ENCODE measurements at places on chromosomes 3 and 15.

DNA sequence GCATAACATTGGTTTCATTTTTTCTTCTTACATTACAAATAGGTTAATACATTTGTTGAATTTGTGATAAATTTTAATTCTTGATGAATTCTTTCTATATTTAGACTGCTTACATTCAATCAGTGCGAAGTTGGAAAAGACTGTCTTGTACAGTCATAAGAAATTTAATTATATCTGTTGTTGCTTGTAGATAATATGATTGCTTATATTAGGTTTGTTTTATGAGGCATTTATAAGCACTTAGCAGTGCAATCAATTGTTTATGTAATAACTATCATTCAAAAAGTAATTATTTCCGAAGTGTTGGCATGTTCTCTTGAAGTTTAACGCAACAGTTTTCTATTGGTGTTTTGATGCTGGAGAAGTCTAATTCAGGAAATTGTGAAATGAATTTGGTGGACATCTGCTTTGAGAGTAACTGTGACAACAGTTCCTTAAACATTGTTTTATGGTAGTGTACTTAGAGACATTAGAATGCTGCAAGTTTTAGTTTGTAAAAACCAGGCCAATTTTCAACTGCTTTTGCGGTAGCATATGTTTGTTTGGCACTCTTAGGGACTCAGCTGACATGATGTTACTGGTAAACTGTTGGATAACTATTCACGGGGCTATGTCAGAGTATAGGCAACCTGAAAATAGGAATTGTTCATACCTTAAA lies 99.7 kb downstream of the NAALADL2 start:
- DNase-seq: no peak

DNA sequence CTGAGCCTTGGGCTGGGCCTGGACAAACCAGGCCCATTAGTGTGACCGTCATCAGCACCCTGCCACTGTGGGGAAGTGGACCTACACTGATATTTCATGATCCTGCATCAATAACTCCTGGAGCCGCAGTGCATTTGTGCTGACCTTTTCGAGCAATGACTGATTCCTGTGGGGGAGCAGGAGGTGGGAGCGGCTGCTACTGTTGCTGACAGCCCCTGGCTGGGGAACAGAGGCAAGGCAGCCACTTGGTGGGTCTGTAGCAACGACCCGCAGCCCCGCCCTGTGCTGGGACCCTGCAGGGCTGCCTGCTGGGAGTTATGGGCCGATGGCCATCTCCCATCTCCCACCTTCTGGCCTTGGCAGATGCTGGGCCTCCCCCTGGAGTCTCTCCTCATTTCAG lies 42.1 kb downstream of the CCDC33 start:
- DNase-seq: no peak

DNA sequence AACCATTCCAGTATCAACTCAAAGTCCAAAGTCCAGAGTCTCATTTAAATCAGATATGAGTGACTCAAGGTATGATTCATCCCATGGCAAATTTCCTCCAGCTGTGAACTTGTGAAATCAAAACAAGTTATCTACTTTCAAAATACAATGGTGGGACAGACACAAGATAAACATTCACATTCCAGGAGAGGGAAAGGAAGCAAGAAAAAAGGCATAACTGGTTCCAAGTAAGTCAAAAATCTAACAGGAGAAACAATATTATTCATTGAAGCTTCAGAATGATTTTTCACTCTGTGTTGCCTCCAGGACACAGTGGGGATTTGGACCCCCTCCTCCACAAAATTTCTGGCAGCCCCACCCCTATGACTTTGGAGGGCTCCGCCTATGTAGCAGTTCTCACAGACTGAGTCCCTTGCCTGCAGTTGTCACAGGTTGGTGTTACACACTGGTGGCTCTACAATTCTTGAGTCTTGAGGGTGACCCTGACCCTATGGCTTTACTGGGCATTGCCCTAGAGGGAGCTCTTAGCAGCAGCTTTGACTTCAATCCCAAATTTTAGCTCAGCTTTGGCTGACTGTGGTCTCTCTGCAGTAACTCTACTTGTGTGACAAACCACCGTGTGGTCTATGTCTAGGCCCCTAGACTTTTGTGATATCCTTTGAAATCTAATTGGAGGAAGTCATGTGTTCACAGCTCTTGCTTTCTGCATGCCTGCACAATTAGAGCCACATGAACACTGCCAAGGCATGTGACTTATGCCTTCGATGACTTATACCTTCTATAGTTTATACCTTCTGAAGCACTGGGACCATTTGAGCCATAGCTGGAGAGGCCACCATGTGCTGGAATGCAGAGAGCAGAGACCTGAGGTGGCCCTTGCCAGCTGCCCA lies 644.2 kb downstream of the GRM7 start:
- DNase-seq: no peak

GRCh38 chr3:103873021-103873420 lies 1438.2 kb downstream of the ZPLD1 start:
- DNase-seq: no peak

DNA sequence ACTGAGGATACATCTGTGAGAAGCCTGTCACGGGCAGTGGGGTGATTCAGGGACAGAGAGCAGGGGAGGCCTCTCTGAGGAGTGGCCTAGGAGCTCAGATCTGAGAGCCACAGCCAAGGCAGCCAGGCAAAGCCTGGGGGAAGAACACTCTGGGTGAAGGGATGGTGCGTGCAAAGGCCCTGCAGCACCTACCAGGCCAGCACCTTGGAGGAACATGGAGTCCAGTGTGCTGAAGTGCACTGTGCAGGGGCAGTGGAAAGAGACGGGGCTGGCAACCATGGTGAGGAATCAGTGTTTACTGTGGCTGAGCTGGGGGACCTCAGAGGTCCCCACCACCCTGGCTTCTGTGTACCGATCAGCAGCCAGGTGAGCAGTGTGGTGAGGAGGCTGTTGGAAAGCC lies 48.0 kb downstream of the NUP210 start:
- DNase-seq: no peak

GRCh38 chr3:51777985-51778384 lies 1.1 kb downstream of the IQCF6 start:
- no peak for DNase-seq

DNA sequence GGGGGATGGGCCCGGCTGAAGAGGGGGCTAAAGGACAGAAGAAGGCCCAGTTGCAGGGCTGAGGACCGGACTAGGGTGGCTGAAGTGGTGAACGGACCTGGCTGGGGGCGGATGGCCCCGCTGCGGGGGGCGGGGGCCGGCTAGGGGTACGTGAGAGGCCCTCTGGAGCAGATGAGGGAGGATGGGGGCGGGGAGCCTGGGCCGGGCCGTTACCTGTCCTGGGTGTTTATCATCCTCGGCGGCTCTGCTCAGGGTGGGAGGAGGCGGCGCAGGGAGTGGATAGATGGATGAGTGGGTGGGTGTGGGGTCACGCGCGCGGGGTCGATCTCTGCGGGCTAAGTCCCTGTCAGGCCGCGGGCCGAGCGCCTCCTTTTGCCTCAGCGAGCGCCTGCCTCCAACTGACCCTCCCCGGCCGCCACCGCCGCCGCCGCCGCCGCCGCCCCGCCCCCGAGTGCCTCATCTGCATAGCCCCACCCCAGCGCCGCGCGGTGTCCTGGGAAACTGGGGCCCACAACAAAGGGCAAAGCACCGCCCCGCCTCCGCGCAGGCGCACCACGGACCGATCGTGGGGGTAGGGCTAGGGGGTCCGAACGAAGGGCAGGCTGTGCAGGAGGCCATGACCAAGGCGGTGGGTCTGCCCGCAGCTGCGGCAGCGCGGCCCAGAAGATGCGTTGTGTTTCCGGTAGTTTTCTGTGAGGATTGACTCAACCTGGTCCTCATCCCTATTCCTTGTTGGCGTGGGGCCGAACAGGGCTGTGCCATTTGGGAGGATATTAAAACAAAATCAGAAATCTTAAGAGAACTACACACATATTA lies 72.4 kb downstream of the RBPMS2 start:
- DNase-seq: peak; percentile 95

DNA sequence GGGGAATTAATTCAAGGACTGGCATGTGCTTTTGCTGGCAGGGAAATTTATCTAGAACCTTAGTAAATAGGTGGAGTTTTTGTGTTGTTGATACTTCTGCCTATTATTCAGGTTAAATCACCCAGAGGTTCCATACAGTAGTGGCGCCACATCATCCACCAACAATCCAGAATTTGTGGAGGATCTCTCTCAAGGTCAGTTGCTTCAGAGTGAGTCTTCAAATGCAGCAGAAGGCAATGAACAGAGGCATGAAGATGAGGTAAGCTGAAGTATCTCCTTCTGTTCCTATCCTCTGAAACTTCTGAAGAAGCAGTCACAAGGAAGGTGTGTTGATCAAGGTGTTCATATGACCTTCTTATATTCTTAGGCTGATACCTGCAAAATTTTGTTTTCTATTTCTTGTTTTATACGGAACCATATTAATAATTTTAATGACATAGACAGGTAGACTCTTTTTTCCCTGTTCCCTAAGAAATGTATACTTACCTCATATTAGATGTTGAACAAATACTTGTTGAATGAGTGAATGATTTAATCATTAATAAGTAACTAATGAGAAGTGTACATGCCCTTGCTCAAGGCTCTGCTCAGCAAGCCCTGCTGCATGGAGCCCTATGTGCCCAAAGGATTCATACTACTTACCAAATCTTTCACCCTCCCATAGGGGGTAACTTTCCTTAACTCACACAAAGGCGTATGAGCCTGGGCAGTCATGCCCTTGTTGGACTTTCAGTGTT lies 43.6 kb downstream of the HMG20A start:
- no peak for DNase-seq

DNA sequence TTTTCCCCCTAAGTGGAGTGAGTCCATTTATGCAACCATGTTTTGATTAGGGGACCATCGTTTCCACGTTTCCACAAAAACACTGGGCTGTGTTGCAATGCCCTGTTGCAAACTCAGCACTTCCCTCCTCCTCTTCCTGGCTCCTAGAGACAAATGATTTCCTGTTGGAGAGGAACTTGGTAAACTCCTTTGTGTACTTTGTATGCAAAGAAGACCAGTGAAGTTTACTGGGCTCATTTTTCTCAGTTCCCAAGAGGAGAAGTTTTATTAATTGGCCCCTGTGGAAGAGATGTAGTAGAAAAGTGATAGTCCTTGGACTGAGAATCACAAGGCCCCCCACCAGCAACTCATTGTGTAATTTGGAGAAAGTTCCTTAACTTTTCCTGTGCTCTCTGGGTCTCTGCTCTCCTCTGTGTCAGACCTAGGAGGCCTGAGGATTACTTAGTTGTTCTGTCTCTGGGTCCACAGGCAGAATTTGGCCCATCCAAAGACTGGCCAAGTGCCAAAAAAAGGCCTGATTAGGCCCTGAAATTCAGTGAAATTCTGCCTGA lies 95.0 kb downstream of the ATG7 start:
- no peak for DNase-seq

GRCh38 chr15:74240897-74241614 lies 4.9 kb downstream of the CCDC33 start:
- DNase-seq: no peak

- DNase-seq: no peak
These were observed 698.7 kb downstream of the FHIT start for GRCh38 chr3:60552581-60552980.

DNA sequence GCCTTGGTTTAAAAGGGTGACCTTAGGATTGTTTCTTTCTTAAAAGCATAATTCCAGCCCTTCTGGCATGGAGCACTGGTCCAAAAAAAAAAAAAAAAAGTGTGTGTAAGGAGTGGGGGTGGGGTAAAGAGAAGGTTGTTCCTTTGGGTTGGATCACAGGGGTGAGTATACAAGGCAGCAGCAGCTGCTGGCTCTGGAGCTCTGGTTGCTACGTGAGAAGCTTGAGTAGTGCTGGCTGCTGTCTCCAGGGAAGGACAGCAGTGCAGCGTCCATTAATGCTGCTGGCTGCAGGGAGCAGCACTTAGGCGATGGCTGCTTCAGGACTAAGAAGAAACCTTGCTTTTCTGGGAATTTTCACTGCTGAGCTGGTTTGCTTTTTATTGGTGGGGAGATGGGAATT lies 2.3 kb downstream of the SETD5 start:
- no peak for DNase-seq

DNA sequence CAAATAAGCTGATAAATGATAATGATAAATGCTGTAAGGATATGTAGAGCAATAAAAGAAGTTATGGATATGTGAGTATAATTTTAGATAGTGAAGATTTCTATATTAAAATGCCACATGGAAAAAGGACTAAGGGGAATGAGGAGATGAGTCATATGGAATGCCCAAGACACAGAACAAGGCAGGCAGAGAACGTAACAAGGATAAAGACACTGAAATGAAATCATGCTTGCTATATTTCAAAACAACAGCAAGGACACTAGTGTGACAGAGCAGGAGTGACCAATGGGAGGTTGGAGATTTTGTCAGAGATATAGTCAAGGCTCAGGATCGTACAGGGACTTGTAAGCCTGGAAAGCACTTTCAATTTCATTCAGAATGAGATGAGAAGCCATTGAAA lies 621.5 kb upstream of the SEMA6D start:
- DNase-seq: no peak

GRCh38 chr15:62821384-62822131 lies 221.0 kb upstream of the TPM1 start:
- DNase-seq: no peak

GRCh38 chr3:66342717-66343356 lies 122.0 kb downstream of the SLC25A26 start:
- no peak for DNase-seq

DNA sequence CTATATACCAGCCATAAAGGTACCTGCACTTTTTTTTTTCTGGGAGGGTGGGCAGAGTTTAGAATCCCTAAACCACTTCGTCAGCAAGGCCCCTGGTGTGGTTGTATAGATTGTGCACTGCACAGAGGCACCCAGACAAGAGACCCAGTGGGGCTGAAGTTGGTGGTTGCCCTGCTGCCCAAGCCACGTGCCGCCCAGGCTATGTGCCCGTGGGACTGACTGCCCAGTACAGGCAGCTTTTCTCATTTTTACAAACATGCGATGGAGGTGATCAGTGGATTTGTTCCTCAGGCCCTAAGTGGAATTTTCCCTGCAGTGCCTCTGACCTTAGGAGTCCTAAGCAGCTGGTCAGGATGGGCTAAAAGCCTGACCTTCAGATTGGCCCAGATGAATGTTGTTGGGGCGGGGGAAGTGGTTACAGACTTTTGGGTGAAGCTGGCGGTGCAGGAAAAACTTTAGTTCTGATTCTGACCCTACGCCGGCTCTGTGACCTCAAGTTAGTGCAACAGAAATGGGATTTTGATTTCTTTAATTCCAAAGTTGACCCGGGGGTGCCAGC lies 34.9 kb upstream of the LIMD1 start:
- DNase-seq: no peak

DNA sequence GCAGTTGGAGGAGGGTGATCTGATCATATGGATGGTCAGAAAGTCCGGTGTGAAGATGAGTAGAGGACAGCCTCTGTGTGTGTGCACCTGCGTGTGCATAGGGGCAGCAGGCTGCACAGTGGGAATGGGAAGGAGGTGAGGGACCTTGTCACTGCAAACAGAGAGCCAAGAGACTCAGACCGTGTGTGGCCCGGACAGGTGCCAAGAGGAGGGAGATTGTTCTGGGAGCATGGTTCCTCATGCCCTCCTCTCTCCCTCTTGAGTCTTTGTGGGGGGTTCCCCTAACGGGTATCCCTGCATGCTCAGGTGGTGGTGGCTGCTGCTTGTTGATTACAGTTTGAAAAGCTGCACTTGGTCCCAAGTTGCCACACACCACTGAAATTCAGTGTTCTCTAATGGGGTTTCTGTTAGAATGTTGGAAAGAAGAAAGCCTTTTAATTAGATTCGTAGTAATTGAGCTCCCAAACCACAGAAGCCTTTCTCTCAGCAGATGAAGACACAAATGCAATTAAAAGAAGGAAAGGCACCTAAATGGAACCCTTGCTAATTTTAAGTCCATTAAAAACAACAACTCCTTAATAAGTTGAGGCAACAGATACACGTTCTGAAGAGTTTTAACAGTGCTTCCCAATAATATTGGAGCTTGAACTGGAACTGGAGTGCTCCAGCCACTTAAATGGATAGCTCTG lies 68.9 kb downstream of the CHRNA7 start:
- DNase-seq: no peak

Measured in activated naive CD4-positive, alpha-beta T cell treated with Interleukin-2 at 50 U/mL for 16 hours (primary cell).